ENCODE measurements at places on chromosomes 12 and 14.
A peak's percentile ranks its signal among the peaks of the same experiment; 100 is the strongest.

- DNase-seq: peak; percentile 2
Measured at GRCh38 chr14:94355191-94355794, 32.2 kb upstream of the SERPINA6 start.

GRCh38 chr14:70972107-70972976 is 65.1 kb downstream of the PCNX1 start:
- DNase-seq: peak; percentile 29

- no peak for DNase-seq
Measured at GRCh38 chr12:109609342-109609741, 35.7 kb downstream of the MVK start.

- no peak for DNase-seq
Measured at GRCh38 chr12:24488091-24488596, 460.8 kb downstream of the BCAT1 start.

- no peak for DNase-seq
Measured at GRCh38 chr14:55399183-55399582, 12.4 kb downstream of the ATG14 start.

DNA sequence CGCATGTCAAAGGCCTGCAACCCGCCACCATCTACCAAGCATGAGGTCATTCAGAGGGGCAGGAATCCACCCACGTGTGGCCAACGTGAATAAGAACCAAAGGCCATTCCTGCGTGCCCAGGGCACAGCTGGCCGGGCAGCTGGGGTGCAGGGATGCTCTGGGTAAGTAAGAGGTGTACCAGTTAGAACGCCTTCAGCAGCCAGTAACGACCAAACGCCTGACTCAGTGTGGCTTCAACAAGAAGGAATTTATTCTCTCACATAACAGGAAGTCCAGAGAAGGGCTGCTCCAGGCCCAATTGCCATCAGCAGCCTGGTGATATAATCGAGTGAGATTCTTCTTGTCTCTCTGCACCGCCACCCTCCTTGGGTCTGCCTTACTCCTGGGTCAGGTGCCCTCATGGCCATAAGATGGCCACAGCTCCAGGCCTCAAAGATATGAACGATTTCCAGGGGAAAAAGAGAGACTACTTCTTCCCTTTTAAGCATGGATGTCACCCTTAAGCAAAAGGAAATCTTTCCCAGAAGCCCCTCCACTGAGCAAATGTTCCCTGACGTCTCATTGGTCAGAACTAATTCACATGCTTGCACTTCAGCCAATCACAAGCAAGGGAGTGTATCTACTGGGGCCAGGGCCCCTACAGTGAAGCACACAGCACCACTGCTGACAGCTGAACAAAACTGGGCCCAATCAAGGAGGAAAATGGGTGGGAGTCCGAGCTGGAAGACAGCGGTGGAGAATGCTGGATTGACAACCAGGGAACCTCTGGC is 7.3 kb downstream of the TTC7B start:
- DNase-seq: no peak

DNA sequence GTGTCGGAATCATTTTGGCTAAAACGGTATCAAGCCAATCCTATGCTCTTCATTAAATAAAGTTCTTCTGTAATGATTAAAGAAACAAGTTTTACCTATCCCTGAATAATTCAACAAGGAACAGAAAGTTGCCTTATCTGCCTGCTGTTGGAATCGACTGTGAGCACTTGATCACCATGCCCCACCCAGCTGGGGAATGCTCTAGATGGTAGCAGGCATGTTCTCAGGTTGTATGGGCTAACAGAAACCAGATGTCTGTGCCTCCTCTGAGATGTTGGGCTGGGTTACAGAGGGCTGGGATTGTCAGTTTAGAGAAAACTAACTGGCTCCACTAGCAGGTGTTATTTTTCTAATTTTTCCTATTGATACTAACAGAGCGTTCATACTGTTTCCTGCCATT is 28.9 kb downstream of the RTRAF start:
- DNase-seq: no peak

- no peak for DNase-seq
Measured at GRCh38 chr12:63151623-63152320, 771 bp upstream of the AVPR1A start.

- no peak for DNase-seq
Measured at GRCh38 chr12:67111182-67111581, 158.0 kb upstream of the CAND1 start.

DNA sequence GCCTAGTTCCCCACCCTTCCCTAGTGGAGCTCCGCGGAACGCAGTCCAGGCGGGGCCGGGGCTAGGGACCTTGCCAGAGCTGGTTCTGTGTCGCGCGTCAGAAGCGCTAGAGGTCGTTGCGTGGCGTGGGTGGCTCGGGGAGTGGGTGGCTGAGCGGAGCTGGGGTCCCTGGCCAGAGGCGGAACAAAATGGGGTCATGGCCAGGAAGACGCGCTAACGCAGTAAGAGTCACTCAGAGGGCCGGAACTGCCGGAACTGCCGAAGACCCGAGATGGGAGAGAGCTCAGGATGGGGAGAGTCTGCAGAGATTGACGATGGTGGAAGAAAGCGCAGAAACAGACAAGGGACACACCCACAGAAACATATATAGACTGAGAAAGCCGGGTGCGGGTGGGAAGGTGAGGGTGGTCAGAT is 4.8 kb downstream of the DGKA start:
- DNase-seq: no peak

Measured in GF-D8 (cell line).